ENCODE measurements at places on chromosomes 2 and 18. TPM values are rescaled to one million over a fixed set of nuclear protein-coding genes. Genes with fewer than 3 reads are reported as not detected.
A peak's percentile ranks its signal among the peaks of the same experiment; 100 is the strongest.

The HSPE1 gene
- total RNA-seq, result 487 TPM

The LAMA1 gene
- total RNA-seq, result not detected

The MYCN gene
- not detected for total RNA-seq

DNA sequence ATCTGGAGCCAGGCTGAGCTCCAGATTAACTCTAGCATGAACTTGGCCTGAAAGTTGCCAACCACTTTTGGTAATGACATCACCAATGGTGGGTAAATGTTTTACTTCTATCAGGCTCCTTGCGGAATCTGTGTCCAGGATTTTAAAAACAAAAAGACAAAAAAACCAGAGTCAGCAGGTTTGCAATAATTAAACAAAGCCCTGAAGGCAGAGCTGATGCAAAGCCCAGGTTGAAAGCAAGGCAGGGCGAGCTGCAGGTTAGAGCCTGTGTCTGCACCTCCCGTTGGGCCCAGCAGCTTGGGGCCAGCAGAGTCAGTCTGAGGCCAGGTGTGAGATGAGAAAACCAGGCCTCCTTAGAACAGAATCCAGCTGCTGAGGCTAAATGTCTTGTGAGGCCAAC lies 29.1 kb upstream of the ALK start:
- H3K36me3 ChIP-seq, result no peaks in the 10 kb centered on the region
- DNase-seq, result no peak
- H3K27me3 ChIP-seq, result peaks cover 26% of the 10 kb centered on the region
- H3K27ac ChIP-seq, result no peak overlapping the region
- H3K4me3 ChIP-seq, result no peak overlapping the region

GRCh38 chr2:239259603-239260298 lies 141.1 kb downstream of the HDAC4 start:
- peaks cover 78% of the 10 kb centered on the region for H3K4me1 ChIP-seq
- DNase-seq, result no peak
- peak overlapping the region; percentile 95 for H3K27ac ChIP-seq
- no peaks in the 10 kb centered on the region for H3K27me3 ChIP-seq

GRCh38 chr18:54381640-54382039 lies 23.9 kb downstream of the C18orf54 start:
- H3K36me3 ChIP-seq, result peaks cover 4% of the 10 kb centered on the region
- H3K4me1 ChIP-seq, result no peaks in the 10 kb centered on the region
- H3K4me3 ChIP-seq, result no peak overlapping the region
- H3K27me3 ChIP-seq, result no peaks in the 10 kb centered on the region
- no peak for DNase-seq
- H3K27ac ChIP-seq, result no peak overlapping the region

DNA sequence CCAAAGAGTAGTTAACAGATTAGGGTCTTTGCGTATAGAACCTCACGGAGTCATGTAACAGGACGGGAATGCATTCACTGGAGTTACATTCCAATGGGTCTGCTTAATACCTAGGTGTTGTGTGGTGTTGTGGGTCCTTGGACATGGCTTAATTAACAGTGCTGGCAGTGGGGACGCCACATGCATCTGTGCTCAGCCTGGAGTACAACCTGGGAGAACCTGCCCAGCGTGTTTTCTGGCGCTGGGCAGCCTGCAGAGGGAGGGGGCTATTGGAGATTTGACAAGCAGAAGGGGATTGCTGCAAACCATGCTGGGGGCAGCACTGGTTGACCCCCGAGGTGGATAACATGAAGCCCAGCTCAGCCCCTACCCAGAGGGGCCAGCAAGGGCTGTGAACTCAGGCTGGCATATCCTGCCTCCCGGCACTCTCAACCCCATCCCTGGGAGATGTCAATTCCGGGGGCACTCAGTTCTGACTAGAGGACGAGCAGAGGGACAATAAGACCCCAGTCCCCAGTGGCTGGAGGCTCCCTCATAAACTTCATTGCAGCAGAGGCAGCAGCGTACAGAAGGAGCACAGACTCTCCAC lies 29.3 kb upstream of the COPS8 start:
- H3K4me1 ChIP-seq, result peaks cover 10% of the 10 kb centered on the region
- no peak overlapping the region for H3K27ac ChIP-seq
- no peak for DNase-seq
- H3K36me3 ChIP-seq, result peaks cover 2% of the 10 kb centered on the region

DNA sequence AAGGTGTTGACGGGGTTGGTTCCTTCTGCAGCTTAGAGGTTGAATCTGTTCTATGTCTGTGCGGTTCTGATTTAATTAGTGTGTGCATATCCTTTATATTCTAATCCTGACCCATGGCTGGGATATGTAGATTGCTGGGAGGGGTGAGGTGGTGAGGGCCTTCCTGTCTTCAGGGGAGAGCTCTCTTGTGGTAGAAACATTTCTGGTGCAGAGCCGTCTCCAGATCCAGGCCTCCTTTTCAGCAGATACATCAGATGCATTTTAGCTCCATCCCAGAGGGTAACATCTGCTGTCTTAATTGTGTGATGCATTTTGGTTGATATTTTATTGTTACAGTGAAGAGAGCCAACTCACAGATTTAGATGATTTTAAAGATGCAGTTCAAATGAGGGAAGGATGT lies 227.8 kb downstream of the AGAP1 start:
- no peak overlapping the region for H3K4me3 ChIP-seq
- no peak for DNase-seq
- no peaks in the 10 kb centered on the region for H3K27me3 ChIP-seq
- no peaks in the 10 kb centered on the region for H3K4me1 ChIP-seq
- no peaks in the 10 kb centered on the region for H3K36me3 ChIP-seq

- H3K4me3 ChIP-seq, result no peak overlapping the region
- no peaks in the 10 kb centered on the region for H3K36me3 ChIP-seq
- DNase-seq, result no peak
- H3K27me3 ChIP-seq, result no peaks in the 10 kb centered on the region
- H3K4me1 ChIP-seq, result no peaks in the 10 kb centered on the region
- no peak overlapping the region for H3K27ac ChIP-seq
These were observed 157.8 kb downstream of the ZNF804A start for GRCh38 chr2:184756161-184756560.

DNA sequence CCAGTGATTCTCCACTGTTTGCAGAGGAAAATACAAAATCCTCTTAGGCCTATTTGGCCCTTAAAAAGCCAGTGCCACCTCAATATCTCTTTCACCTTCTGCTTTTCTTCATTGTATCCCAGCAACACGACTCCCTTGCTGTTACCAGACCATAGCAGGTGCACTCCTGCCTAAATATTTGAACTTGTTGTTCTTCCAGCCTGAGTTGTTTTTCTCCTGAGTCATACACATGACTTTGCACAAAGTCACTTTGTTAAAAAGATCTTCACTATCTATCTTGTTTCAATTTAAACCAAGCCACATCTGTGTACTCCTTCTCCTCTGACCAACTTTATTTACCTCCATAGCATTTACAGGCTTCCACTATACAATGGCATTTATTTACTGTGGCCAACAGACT lies 103.6 kb downstream of the LRRTM4 start:
- no peaks in the 10 kb centered on the region for H3K4me1 ChIP-seq
- DNase-seq, result no peak
- H3K27ac ChIP-seq, result no peak overlapping the region
- no peak overlapping the region for H3K4me3 ChIP-seq
- no peaks in the 10 kb centered on the region for H3K27me3 ChIP-seq

- H3K4me3 ChIP-seq, result no peak overlapping the region
- H3K27me3 ChIP-seq, result peaks cover 4% of the 10 kb centered on the region
- H3K36me3 ChIP-seq, result no peaks in the 10 kb centered on the region
- H3K27ac ChIP-seq, result no peak overlapping the region
- no peak for DNase-seq
- H3K4me1 ChIP-seq, result no peaks in the 10 kb centered on the region
These were observed 19.3 kb downstream of the MBOAT2 start for GRCh38 chr2:8984157-8984556.

DNA sequence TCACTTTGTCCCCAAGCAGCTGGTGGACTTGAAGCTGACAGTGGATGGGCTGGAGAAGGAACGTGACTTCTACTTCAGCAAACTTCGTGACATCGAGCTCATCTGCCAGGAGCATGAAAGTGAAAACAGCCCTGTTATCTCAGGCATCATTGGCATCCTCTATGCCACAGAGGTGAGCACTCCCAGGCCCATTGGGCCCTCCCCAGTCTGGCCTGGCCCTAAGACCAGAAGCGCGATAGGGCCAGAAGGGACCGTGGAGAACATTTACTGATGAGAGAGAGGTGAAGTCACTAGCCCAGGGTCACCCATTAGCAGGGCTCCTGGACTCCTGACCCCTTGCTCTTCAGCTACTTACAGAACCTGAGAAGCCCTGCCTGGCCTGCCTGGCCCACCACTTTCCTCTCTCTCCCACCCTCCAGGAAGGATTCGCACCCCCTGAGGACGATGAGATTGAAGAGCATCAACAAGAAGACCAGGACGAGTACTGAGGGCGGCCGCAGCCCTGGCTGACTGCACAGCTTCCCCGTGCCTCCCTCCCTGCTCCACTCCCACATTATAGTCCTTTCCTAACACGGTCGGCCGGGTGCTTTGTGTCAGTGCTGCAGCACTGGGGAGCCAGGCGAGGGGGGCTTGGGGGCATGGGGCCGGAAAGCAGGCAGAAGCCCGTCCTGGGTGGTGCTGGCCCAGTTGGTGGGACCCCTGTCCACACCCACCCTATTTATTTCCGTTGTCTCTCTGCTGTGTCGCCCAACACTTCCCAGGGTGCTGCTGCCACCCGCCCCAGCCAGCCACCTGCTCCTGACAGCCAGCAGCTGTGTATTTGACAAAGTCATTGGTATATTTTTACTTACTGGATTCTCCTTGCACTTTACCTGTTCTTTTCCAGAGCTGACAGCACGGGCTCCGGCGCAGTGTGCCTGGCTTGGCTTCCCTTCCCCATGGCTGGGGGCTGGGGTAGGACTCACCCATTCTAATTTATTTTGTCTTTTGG lies 6.6 kb upstream of the TMEM214 start:
- H3K27ac ChIP-seq, result no peak overlapping the region
- no peak for DNase-seq
- H3K4me3 ChIP-seq, result no peak overlapping the region
- peaks cover 10% of the 10 kb centered on the region for H3K36me3 ChIP-seq
- H3K4me1 ChIP-seq, result peaks cover 9% of the 10 kb centered on the region

DNA sequence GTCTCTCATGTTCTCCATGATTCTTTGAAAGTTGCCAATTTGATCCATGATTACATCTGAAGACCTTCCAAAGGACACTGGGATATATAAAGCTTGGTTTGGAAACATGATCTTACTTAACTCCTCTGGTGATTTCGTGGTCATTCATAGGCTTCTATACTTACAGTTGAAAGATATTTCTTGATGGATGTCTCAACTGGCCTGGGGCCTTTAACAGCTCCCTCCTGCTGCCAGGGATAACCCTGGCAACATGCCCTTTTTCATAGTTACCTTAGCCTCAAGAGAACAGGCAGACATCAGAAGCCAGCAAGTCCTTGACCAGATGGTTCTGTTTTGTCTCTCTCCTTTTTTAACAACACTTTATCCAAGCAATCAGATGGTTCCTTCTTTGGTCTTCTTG lies 23.5 kb upstream of the MFF start:
- H3K36me3 ChIP-seq, result peaks cover 1% of the 10 kb centered on the region
- H3K27me3 ChIP-seq, result no peaks in the 10 kb centered on the region
- H3K4me1 ChIP-seq, result no peaks in the 10 kb centered on the region
- H3K4me3 ChIP-seq, result no peak overlapping the region
- H3K27ac ChIP-seq, result no peak overlapping the region

- DNase-seq, result no peak
- H3K4me1 ChIP-seq, result peaks cover 9% of the 10 kb centered on the region
- no peak overlapping the region for H3K4me3 ChIP-seq
These were observed 76.5 kb downstream of the CDCA7 start for GRCh38 chr2:173431191-173431590.

- H3K4me1 ChIP-seq, result no peaks in the 10 kb centered on the region
- H3K4me3 ChIP-seq, result no peak overlapping the region
- H3K36me3 ChIP-seq, result no peaks in the 10 kb centered on the region
- H3K27me3 ChIP-seq, result peaks cover 9% of the 10 kb centered on the region
- H3K27ac ChIP-seq, result no peak overlapping the region
These were observed 23.9 kb downstream of the GAREM1 start for GRCh38 chr18:32446780-32447179.

- no peaks in the 10 kb centered on the region for H3K27me3 ChIP-seq
- H3K4me3 ChIP-seq, result no peak overlapping the region
- H3K27ac ChIP-seq, result no peak overlapping the region
- DNase-seq, result no peak
- no peaks in the 10 kb centered on the region for H3K36me3 ChIP-seq
These were observed 35.1 kb downstream of the LOXHD1 start for GRCh38 chr18:46621871-46622270.
